ENCODE measurements at places on chromosomes 1 and 21. TPM values are rescaled to one million over a fixed set of nuclear protein-coding genes. Genes with fewer than 3 reads are reported as not detected.

Gene MRPS21
- total RNA-seq: 102 TPM

Gene HFM1
- 2.7 TPM for total RNA-seq

Gene TLCD4
- total RNA-seq: 10.5 TPM

Gene LEFTY2
- not detected for total RNA-seq

Gene CELF3
- not detected for total RNA-seq

Gene TEDDM1
- total RNA-seq: not detected

Gene LRRIQ3
- total RNA-seq: 2.6 TPM

Gene BACE2
- total RNA-seq: 131 TPM

Gene OR2W3
- not detected for total RNA-seq

Gene RABGGTB
- 205 TPM for total RNA-seq

Gene ESRRG
- 0.05 TPM for total RNA-seq

Gene ERMAP
- total RNA-seq: 7.7 TPM

Gene CLDN17
- total RNA-seq: not detected

Gene C1orf74
- total RNA-seq: 5.4 TPM

Gene LRRC7
- total RNA-seq: 0.20 TPM

Gene INKA2
- total RNA-seq: 1.6 TPM

Gene RUNX1
- 10.6 TPM for total RNA-seq

Gene CXADR
- 22.6 TPM for total RNA-seq

Gene NTRK1
- total RNA-seq: 5.5 TPM

Data from NCI-H460 (cell line).